ENCODE measurements at places on chromosomes 7 and 10.

GRCh38 chr7:41451826-41452225 is 251.1 kb downstream of the INHBA start:
- DNase-seq: no peak
- H3K4me1 ChIP-seq: peaks cover 7% of the 10 kb centered on the region
- no peaks in the 10 kb centered on the region for H3K36me3 ChIP-seq
- no peaks in the 10 kb centered on the region for H3K27me3 ChIP-seq
- H3K4me3 ChIP-seq: no peak overlapping the region

DNA sequence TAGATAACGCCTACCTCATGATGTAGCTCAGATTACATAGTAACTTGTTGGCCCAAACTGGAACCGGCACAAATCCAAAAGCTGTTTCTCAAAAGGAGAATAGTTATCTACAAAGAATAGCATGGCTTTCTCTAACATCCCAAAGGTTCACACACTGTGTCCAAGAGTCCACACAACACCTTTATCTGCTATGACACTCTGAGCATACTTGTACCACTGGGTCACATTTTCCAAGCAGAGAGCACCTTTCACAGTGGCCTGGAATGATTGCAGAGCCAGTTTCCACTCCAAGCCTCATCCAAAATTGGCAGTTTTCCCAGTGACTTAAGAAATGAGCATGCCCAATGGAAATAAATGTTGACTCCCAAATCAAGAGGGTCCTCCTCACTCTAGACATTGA is 155.3 kb downstream of the VWC2 start:
- no peaks in the 10 kb centered on the region for H3K27me3 ChIP-seq
- no peaks in the 10 kb centered on the region for H3K36me3 ChIP-seq
- no peak for DNase-seq
- H3K4me1 ChIP-seq: no peaks in the 10 kb centered on the region

- DNase-seq: no peak
- no peaks in the 10 kb centered on the region for H3K27me3 ChIP-seq
- no peaks in the 10 kb centered on the region for H3K36me3 ChIP-seq
- H3K4me3 ChIP-seq: no peak overlapping the region
Measured at GRCh38 chr7:90411510-90411909, 8.2 kb downstream of the CLDN12 start.

DNA sequence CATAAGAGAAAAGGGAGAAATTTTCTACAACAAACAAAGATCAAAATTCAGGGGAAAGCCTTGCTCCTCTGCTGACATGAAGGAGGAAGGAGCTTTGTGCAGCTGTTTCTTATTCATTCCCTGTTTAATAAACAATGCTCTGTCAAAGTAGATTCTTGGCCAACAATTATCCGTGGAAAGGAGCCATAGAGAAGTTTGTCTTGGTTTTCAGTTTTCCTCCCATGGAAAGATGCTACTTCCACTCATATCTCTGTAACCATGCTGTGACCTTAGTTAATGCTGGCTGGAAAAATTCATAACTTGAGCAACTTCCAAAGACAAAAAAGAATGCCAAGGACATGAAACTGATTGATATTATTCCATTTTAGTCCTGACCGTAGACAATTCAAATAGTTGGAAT is 8.1 kb downstream of the DDC start:
- no peak overlapping the region for H3K27ac ChIP-seq
- DNase-seq: no peak
- no peaks in the 10 kb centered on the region for H3K27me3 ChIP-seq
- H3K4me1 ChIP-seq: peaks cover 7% of the 10 kb centered on the region
- no peaks in the 10 kb centered on the region for H3K36me3 ChIP-seq
- H3K4me3 ChIP-seq: no peak overlapping the region

DNA sequence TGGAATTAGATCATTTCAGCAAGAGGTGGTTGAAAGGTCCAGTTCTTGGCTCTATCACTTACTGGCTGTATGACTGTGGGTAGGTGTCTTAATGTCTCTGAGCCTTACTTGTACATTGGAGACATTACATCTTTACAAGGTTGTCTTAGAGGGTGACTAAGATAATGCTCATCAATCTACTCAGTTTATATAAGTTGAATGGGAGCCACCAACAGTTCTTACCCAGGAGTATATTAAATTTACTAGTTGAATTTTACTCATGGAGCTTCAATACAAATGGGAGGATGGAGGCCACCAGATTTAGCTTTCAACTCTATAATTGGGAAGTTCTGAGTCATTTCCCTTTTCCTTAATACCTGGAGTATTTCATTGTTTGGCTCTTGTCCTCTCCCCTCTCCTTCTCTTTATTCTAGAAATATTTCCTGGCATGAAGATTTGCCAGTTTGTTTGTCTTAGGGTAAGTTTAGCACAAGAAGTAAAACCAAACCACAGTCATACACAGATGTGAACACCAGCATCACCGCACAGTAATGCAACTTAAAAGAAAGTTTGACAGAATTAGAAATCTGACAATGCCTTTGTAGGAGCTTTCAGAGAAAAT is 222.8 kb downstream of the LRMDA start:
- H3K27me3 ChIP-seq: no peaks in the 10 kb centered on the region
- peaks cover 6% of the 10 kb centered on the region for H3K4me1 ChIP-seq
- no peak for DNase-seq

GRCh38 chr7:152541892-152542291 is 106.1 kb upstream of the KMT2C start:
- H3K4me1 ChIP-seq: no peaks in the 10 kb centered on the region
- no peak overlapping the region for H3K27ac ChIP-seq
- H3K36me3 ChIP-seq: no peaks in the 10 kb centered on the region
- H3K27me3 ChIP-seq: no peaks in the 10 kb centered on the region

DNA sequence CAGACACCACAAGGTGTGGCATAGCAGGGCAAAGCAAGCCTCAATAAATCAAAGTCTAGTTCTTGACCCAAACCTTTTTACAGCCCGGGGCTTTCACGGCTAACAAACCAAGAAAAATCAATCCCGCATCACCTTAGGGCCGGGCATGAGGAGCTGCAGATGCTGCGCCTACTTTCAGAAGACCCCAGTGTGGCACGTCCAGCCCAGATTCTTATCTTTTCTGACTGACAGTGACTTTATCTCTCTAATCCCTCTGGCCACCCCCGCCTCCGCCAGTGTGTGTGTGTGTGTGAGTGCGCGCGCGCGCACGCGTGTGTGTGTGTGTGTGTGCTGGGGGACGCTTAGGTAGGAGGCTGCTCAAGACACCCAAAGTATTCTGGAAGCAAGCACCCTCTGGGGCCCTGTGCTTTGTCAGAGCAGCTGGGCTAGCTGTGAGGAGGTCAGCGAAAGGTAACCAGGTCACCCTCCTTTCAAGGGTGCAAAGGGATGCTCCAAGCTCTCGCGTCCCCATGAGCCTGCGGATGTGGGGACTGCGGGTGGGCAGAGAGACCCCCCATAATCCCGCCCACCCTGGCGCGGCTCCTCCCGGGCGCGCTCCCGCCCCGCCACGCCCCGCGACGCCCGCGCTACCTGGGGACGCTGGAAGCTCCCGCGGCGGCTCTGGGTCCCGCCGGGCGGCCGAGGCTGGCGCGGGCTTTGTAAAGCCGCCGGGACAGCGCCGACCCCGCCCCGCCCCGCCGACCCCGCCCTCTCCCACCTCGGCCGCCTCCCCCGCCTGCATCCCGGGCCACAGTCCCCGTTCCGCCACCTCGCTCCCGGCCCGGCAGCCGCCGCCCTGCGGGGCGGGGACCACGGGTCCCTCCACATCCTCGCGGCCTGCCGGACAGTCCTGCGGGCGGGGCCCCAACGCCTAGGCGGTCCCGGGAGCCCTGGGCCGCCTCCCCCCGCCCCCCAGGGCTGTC is 57.1 kb upstream of the RHOBTB1 start:
- peak overlapping the region; percentile 33 for H3K4me3 ChIP-seq
- no peaks in the 10 kb centered on the region for H3K27me3 ChIP-seq
- no peaks in the 10 kb centered on the region for H3K4me1 ChIP-seq
- H3K27ac ChIP-seq: no peak overlapping the region

DNA sequence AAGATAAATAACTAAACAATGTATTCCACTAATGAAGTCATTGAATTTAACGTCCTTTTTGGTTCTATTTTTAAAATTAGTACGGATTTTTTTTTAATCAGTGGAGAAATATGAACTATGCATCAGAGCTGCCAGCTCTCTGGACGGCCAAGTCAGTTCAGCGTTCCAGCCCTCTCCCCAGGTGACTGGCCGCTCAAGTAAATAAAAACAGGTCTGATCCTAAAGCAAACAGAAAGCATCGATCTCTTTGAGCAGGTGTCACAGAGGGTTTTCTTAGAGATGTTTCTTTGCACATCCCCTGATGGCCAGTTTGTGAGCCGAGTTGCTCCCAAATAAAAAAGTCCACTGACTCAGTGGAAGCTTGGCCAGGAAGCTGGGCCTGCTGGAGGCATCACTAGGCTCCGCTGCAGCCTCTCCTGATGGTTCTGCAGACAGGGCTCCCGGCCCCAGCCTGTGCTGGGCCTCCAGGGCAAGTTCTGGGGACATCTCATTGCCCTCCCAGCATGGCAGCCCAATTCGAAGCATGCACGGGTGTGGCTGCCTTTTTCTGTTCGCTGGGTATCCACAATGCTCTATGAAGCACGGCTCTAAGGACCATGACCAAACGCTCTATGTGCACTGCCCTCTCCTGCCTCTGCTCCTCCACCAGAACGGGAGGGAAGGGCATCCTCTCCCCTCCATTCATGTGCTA is 74.7 kb upstream of the PPP2R2D start:
- no peaks in the 10 kb centered on the region for H3K4me1 ChIP-seq
- no peaks in the 10 kb centered on the region for H3K27me3 ChIP-seq
- no peak overlapping the region for H3K27ac ChIP-seq

DNA sequence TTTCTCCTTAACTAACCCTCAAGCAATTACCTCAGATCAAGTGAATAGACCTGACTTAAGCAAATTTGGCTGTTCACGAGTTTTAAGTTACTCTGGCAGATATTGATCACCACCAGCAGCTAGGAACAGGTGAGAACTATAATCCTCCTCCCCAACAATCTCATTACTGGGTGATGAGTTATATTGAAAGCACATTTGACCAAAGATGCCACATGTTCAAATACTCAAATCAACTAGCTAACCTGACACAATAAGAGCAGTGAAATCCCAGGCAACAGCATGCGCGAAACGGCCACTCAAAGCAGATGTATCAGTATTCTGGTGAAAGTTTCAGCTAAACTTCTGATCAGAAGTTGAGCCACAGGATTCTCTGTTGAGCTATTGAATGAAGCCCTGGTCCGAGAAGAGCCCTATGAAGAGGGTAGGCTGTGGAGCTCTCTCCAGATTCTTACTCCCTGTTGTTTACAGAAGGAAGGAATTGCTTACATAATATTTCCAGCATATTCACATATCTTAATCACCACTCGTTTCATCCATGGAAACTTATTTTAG is 52.6 kb downstream of the CAV1 start:
- no peak overlapping the region for H3K4me3 ChIP-seq
- no peak for DNase-seq
- H3K27ac ChIP-seq: no peak overlapping the region
- H3K4me1 ChIP-seq: peaks cover 7% of the 10 kb centered on the region
- H3K36me3 ChIP-seq: no peaks in the 10 kb centered on the region
- no peaks in the 10 kb centered on the region for H3K27me3 ChIP-seq

GRCh38 chr7:82623812-82624211 is 180.2 kb upstream of the CACNA2D1 start:
- no peak overlapping the region for H3K27ac ChIP-seq
- H3K4me1 ChIP-seq: no peaks in the 10 kb centered on the region
- H3K36me3 ChIP-seq: no peaks in the 10 kb centered on the region

DNA sequence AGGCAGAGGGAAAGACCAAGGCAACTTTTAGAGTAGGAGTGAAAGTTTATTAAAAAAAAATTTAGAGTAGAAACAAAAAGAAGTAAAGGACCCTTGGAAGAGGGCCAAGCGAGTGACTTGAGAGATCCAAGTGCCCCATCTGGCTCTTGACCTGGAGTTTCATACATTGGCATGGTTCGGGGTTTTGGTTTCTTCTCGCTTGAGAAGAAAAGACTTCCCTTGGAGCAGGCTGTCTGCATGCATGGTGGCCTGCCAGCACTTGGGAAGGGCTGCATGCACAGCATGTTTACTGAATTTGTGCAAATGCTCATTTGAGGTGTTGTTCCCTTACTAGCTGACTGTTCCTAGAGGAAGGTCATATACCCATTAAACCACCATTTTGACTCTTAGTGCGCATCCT is 8.8 kb upstream of the ADO start:
- no peak overlapping the region for H3K4me3 ChIP-seq
- no peak for DNase-seq
- H3K4me1 ChIP-seq: no peaks in the 10 kb centered on the region
- no peaks in the 10 kb centered on the region for H3K36me3 ChIP-seq
- no peaks in the 10 kb centered on the region for H3K27me3 ChIP-seq

GRCh38 chr10:56715262-56715661 is 354.2 kb upstream of the ZWINT start:
- DNase-seq: no peak
- no peaks in the 10 kb centered on the region for H3K27me3 ChIP-seq
- no peak overlapping the region for H3K27ac ChIP-seq
- no peak overlapping the region for H3K4me3 ChIP-seq
- H3K36me3 ChIP-seq: no peaks in the 10 kb centered on the region

DNA sequence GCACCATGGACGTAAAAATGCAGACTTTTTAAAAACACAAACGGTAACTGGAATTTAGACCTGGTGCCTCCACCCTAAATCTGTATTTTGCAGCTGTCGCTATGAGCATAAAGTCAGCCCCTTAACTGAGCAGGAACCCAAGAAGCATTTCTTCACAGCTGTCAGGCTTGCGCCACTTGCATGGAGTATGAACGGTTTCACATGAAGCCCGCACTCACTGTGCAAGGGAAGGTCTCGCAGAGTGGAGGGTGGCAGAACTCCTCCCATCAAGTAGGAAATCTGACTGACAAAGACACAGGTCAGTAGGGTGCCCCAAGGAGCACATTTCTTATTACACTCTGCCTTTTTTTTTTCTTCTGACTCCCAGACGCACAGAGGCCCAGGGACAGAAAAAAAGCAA is 58.5 kb downstream of the ELMO1 start:
- H3K27ac ChIP-seq: no peak overlapping the region
- H3K27me3 ChIP-seq: no peaks in the 10 kb centered on the region
- no peak for DNase-seq
- H3K4me3 ChIP-seq: no peak overlapping the region
- H3K4me1 ChIP-seq: no peaks in the 10 kb centered on the region

DNA sequence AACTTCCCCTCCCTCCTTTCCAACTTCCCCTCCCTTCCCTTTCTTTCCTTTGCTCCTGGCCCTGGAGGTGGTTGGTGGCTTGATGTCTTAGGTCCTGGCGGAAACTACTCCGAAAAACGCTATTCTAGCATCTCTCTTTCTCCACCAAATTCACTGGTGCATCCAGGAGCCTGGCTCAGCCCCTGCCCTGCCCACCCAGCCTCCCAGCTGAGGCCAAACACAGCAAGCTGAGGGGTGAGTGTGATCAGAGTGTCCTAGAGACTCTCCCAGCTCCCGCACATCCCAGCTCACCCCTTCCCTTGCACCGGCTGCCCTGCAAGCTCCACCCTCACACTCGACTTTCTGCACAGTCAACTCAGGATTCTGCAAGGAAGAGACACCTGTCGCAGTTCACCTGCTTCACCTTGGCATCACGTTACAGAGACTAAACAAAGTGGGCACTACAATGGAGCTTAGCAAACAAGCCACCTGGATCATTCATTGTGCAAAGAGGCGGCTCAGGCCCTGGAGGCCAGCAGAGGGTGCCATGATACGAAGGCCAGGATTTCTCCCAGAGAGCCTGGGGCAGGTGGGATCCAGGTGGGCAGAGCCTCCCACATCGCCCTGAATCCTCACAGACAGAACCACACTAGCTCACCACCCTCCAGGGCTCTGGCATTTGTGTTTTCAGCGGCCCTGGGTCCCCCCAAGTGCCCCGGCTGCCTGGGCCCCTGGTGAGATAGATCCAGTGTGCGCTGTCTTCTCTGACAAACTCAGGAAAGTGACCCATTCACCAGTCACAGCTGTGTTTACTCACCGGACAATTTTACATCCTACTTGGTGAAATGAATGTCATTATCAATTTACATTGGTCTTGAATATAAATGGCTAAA is 169.6 kb downstream of the TCERG1L start:
- peaks cover 9% of the 10 kb centered on the region for H3K4me1 ChIP-seq
- H3K4me3 ChIP-seq: no peak overlapping the region
- DNase-seq: no peak
- H3K36me3 ChIP-seq: no peaks in the 10 kb centered on the region
